ENCODE measurements at places on chromosomes 7 and 10.

DNA sequence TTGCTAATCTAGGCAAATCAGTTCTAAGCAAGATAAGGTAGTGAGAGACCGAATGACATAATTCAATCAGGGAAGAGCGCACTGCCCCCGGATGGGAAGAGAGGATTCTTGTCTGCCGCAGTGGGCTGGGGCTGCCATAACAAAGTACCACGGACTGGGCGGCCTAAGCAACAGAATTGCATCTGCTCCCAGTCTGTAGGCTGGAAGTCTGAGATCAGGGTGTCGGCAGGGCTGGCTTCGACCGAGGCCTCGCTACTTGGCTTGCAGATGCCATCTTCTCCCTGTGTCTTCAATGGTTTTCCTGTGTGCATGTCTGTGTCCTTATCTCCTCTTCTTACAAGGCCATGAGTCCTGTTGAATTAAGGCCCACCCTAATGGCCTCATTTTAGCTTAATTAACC lies 59.7 kb upstream of the TMEM72 start:
- no peak for DNase-seq

DNA sequence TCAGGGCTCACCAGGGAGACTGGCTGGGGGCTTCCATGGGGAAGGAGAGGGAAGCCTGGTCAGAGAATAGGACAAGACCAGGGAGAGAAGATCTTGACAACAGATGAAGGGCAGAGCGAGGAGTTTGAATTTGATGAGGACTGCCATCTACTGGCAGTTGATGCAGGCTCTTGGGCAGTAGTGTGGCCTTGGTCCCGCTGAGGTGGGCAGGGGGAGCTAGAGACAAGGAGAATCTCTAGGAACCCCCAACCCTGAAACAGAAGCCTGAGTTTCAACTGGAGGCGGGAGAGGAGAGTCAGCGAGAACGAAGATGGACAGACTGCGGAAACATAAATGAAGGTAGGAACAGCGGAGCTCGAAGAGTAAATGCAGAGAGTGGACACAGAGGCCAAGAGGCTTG lies 81.0 kb downstream of the PPP1R3C start:
- no peak for DNase-seq

- no peak for DNase-seq
These were observed 88.8 kb upstream of the LYZL1 start for GRCh38 chr10:29199941-29200679.

GRCh38 chr7:25642849-25643248 lies 414.6 kb upstream of the NPVF start:
- DNase-seq: no peak

- no peak for DNase-seq
These were observed 238.3 kb downstream of the AGMO start for GRCh38 chr7:15323550-15323949.

- no peak for DNase-seq
These were observed 23.3 kb downstream of the YAE1 start for GRCh38 chr7:39589323-39590111.

- no peak for DNase-seq
These were observed 29.4 kb upstream of the RAPGEF5 start for GRCh38 chr7:22386206-22386858.

DNA sequence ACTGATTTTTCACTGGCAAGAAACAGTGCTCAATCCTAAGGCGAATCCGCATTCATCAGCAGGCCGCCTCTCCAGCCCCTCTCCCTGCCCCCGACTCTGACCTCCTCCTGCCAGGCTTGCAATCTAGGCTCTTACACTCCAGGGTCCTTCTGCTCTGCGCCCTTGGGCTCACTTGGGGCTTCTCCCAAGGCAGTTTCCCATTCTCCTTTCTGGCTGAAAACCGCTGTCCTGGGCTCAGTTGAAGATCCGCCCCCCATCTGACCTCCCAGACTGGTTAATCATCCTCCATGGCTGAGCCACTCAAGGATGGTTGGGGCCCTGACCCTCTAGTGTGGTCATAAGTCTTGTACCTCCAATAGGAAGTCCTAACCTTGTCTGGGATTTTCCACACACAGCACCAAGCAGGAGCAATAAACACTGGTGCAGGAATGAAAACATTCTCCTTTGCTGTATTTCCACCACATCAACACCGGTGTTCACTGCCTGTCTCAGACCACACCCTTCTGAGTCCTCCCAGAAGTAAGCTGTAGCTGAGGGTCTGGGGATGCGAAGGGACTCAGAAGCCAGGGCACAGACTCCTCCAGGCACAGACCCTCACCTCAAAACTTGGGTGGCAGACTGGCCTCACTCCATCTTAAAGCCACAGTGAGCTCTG lies 42.4 kb downstream of the TNS3 start:
- DNase-seq: no peak

GRCh38 chr7:76338298-76339084 lies 20.3 kb downstream of the YWHAG start:
- DNase-seq: no peak

DNA sequence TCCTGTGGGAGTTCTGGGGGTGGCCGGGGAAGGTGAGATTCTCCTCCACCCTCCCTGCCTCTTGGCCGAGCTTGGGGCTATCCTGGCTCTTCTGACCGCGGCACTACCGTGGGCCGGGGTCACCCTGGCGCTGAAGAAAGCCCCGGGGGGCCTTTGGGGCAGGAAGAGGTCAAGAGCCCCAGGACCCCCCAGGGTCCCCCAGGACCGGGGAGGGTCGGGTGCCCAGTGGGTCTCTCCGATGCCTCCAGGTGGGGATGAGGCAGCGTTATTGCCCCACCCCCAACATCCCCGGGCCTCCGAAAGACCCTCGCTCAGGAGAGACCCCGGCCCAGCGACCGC lies 439 bp upstream of the KNDC1 start:
- no peak for DNase-seq

DNA sequence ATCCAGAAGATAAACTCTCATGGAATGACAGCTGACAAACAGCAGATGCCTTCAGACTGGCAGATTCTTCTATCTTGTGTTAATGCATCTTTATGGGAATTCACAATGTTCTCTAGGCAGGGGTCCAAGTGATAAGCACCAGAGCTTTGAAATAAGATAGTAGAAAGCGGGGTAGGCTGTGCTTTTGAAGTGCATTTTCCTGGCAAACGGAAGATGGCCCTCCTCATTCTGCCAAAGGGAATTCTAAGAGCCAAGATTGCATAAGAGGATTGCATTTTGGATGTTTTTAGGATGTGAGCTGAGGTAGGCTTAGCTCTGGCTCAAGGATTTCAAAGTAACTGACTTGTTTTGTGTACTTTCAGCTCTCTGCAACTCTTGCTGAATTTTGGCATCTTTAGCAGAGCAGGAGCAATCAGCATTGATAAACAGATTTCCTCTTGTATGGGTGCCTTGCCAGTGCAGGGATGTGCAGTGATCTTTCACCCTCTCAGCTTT lies 298.5 kb upstream of the KLF6 start:
- DNase-seq: peak; percentile 4

DNA sequence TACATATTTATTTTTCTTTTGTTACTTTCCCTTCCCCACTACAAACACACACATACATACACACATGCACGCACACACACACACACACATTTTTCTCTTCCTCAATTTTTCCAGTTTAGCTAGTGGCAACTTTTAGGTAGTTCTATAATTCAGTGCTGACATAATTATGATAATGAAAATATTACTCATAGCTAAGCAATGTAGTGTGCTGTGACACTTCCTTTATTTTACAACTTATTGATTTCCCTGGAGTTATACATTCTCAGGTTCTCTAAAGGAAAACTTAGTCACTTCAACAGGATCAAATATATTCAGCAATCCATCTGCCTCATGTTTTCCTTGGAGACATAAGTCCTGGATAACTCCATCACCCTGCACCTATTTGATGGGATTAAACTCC lies 151.6 kb downstream of the CACNA2D1 start:
- DNase-seq: no peak

GRCh38 chr7:1441615-1442354 lies 17.5 kb downstream of the MICALL2 start:
- DNase-seq: no peak

- no peak for DNase-seq
These were observed 36.7 kb downstream of the PTPRN2 start for GRCh38 chr7:158550886-158551452.

GRCh38 chr10:14603534-14604102 lies 171.1 kb downstream of the FAM107B start:
- DNase-seq: no peak

GRCh38 chr7:24135003-24135817 lies 148.8 kb upstream of the NPY start:
- no peak for DNase-seq

- no peak for DNase-seq
These were observed 2.7 kb downstream of the UPP1 start for GRCh38 chr7:48091506-48092433.

DNA sequence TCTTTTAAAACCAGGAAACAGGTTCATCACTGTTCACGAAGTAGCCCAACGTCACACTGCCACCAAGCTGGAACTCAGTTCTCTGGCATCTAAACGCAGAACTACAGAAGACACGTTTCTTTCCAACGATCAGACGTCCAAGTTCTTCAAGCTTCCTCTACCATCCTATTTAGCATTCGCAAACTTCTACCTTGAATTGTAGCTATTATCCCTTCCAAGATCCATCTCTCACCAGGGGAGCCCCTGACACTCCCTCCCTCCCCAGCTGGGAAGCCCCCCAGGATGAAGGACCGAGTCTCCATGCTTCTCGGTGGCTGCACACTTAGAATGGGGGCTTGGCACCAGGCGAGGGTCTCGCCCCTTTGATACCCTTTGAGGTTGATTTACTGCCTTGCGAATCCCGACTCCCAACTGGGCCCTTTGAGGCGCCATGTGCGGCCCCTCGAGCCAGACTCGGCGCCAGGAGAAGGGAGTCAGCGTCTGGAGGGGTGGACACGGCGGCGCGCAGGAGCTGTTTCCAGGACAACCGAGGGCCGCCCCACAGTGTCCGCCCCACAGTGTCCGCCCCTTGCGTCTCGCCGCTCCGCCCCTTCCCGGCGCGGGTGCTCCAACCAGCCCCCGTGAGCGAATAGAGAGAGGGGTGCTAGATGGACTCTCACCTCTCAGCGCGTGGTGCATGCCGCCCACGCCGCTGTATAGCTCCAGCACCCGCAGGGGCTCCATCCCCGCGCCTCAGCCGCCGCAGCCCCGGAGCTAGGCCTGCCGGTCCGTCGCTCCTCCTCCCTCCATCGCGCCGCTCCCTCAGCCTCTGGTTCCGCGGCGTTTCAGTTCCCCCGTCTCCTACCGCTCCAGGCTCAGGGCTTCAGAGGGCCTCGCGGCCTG lies at the start of gene TRDMT1:
TSS of gene TRDMT1 (minus strand) at position 761 of the 882 bp plus-strand sequence. CDS start at position 723, 38 bp downstream.
- peak; percentile 1 for DNase-seq

DNA sequence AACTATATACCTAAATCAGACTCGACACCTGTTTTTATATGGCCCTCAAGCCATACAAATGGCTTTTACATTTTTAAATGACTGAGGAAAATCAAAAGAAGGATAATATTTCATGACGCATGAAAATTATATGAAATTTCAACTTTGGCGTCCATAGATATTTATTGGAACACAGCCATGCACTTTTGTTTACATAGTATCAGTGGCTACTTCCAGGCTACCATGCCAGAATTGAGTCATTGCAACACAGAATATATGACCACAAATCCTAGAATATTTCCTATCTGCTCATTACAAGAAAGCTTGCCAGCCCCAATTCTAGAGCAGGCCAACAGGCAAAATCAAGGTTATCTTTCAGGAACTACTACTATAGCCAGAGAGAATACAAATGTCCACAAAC lies 29.3 kb downstream of the AFAP1L2 start:
- DNase-seq: no peak

DNA sequence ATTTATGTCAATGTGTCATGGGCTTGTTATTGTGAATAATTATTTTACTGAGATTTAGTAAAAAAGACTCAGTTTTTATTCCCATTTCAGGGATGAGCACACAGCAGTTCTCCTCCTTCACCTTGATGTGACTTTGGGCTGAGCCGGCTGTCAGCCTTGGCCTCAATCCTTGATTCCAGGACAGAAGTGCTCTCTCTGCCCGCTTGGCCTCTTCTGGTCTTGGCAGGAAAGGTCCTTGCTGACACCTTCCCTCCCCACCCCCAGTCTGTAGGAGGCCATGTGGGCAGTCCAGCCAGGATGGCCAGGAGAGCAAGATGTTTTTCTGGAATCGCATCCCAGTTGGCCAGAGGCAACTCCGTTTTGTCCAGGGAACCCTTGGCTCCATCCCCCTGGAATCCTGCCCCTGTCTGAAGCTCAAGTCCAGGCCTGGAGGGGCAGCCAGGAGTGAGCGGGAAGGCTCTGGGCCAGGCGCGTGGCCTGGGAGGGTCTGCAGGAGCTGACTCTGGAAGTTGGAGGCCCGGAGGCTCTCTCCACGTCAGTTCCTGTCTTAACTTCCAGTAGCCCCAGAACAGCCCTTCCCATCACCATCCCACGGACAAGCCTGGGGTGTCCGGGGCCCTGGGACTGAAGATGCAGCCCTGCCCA lies 100.9 kb downstream of the PDGFA start:
- DNase-seq: no peak

DNA sequence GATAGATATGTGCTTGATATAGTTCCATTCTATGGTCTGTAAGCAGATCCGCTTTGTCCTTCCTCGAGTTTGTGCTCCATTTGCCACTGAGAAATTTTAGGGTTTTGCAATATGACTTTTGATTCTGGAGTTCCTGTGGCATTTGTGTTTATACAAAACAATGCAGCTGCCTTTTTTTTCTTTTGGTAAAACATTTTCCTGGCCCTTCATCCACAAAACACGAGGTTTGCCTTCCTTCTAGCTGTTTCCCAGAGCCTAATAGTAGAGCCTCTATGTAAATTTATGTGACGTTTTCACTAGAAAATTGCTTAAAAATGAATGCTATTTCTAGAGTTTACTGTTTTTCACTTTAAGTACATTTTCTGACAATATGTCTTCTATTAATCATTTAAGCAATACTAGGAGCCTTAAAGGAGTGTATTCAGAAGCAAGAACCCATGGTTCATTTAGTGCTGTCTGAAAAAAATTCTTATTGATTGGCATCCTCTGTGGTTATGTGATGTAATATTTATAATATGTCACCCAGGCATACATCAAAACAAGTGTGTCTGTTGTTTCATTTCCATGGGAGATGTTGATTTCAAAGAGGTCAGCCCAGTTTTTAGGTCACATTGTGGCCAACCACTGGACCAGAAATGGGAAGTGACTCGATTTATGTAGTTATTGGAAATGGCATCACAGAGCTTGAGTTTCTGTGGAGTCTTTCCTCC lies 618.3 kb downstream of the LRMDA start:
- no peak for DNase-seq

DNA sequence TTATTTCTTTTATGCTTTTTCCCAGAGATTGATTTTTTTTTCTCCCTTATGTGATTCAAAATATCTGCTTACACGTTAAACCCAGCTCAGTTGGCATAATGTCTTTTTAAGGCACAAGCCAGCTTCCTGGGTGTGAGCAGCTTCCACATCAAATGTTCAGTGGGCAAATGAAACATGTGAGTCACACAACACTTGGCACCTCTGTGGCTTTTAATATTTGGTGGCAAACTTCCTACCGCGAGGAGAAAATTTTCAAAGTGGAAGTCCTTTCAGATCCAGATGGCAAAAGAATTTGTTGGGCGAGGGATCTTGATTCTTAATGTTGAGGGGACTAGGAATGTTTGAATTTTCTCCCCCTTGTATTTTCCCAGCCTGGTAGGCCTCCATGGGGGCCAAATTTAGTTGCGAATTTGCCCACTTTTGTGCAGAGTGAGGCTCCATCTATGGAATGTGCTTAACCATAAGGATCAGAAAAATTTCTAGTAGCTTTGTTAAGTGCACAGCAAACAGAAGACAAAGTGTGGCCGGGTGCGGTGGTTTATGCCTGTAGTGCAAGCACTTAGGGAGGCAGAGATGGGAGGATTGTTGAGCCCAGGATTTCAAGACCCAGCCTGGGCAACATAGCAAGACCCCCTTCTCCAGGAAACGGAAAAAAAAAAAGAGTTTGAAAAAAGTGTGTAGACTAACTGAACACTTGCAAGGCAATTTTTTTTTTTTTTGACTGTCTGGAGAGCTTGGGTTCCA lies 31.0 kb downstream of the CUX1 start:
- no peak for DNase-seq

Data from NCI-H2029 treated with DMSO at 0.1 percent for 48 hours (cell line).